ENCODE measurements at places on chromosomes 1 and 21.

DNA sequence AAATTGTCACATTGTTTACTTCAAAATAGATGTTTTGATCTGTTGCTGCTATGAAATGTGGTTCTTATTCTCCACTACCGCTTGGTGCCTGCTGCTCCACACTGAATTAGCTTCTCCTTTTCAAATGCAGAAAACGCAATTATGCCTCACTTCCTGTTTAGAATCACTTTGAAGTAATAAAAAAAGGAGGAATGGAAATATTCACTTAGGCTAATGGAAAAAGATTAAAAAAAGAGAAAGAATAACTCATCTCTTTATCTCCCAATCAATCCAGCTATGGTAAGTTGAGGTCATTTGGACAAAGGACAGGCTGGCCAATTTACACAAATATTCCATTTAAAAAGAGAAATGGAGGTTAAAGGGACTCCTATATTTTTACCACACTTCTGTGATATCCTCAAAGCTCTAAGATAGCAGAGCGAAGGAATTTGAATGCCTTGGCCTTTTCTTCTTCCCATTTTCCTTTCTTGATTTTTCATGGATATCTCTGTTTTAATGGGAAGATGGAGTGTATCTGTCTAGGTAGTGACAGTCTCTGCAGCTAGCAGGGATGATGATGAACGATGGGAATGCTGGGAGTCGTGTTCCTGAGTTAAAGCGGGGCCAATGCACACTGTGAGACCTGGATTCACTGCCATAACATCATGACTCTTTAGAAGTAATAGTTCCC lies 35.7 kb downstream of the RGS5 start:
- DNase-seq = no peak

DNA sequence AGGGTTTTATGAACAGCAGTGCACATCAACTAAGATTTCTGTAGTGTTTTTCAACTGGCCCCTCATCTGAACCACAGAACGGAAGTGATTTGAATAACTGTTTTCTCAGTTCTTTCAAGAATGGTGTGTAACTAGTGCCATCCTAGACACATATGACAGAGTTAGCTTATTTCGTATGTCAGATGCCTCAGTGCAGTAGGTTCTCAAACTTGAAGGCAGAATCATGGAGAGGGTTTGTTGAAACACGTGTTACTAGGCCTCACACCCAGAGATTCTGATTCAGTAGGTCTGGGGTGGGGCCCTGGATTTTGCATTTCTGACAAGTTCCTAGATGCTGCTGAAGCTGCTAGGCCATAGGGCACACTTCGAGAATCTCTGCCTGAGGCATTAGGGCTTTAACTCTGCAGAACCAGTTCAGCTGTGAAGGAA lies 49.0 kb downstream of the SCCPDH start:
- peak; percentile 78 for DNase-seq

DNA sequence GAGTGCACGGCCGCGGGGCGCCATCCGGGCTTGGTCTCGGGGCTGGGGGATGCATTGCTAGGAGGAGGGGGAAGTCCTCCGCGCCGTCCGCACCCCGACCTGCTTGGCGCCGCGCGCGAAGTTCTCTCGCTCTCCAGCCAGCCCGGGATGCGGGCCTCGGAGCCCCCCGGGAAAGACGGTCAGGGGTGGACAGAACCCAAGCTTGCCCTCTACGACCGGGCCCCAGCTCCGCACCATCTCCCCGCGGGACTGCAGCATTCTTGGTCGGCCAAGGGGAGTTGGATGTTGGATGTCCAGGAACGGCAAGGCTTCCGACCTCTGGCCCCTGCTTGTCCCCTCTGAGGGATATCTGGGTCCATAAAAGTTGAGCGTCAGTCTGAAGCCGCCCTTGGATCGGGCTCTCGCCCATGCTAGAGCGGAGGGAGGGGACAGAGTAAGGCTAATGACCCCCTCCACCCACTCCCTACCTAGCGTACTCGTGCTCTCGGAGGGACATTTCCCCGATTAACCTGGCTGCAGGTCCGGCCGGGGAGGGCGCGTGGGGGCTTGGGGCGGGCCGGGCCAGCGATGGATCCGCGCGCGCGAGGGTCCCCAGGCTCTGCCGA lies 522 bp downstream of the DISP3 start:
- no peak for DNase-seq

- DNase-seq = no peak
Observed at GRCh38 chr1:116420417-116421200, 47.6 kb downstream of the ATP1A1 start.

- DNase-seq = no peak
Observed at GRCh38 chr1:108815566-108815965, 41.3 kb downstream of the AKNAD1 start.

- DNase-seq = peak; percentile 62
Observed at GRCh38 chr1:58249737-58250586, 296.6 kb downstream of the OMA1 start.

DNA sequence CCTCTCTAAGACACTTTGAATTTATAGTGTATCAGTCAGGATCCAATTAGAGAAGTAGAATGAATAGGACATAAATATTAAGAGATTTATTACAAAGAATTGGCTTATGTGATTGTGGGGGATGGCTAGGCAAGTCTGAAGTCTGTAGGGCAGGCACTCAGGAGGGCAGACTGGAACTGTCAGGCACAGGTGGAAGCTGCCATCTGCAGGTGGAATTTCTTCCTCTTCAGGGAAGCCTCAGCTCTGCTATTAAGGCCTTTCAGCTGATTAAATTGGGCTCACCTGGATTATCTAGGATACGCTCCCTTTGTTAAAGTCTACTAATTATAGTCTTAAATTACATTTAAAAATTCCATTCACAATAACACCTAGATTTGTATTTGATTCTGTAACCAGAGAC lies 92.0 kb upstream of the HAO2 start:
- DNase-seq = no peak

GRCh38 chr1:43492826-43493225 lies 37.9 kb upstream of the PTPRF start:
- DNase-seq = no peak

DNA sequence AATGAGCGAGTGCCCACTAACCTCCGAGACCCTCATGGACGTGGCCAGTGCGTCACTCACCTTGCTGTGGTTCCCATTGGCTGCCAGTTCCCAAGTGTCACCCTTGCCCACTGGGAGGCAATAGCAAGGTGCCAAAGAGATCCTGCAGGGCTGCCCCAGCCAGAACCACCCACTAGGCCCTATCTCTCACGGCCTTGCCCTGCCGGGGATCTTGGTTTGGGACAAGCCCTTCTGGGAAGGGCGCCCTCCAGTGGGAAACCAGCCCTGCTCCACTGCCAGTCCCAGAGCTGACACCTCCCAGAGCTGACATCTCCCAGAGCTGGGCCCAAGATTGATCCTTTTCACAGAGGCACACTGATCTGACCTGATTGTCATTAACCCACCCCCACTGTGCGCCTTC lies 2.1 kb upstream of the SELENON start:
- DNase-seq = no peak

- no peak for DNase-seq
Observed at GRCh38 chr1:16115468-16115983, 40.3 kb downstream of the EPHA2 start.

- no peak for DNase-seq
Observed at GRCh38 chr1:46942086-46942485, 810 bp upstream of the CYP4A11 start.

- DNase-seq = no peak
Observed at GRCh38 chr1:184929711-184930202, 44.6 kb downstream of the NIBAN1 start.

- DNase-seq = no peak
Observed at GRCh38 chr1:1079408-1080121, 5.5 kb upstream of the RNF223 start.

DNA sequence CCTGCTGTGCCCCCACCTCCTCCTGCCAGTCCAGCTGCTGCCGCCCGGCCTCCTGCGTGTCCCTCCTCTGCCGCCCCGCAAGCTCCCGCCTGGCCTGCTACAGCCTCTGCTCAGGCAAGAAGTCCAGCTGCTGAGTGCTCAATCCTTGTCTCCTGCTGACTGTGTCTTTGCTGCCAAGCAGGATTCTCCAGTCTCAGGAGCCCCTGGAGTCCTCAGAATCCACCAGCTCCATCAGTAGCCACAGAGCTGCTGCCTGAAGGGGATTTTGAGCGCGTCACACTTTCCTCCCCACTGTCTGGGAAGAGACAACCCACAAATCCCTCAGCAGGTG lies 973 bp downstream of the KRTAP10-11 start:
- no peak for DNase-seq

- no peak for DNase-seq
Observed at GRCh38 chr21:33386222-33386784, 16.9 kb upstream of the IFNGR2 start.

- no peak for DNase-seq
Observed at GRCh38 chr1:239814306-239814881, 277.3 kb upstream of the FMN2 start.
